ENCODE measurements at places on chromosomes 1 and 21.

GRCh38 chr1:28971980-28972771, 57.8 kb downstream of the EPB41 start:
- DNase-seq = peak; percentile 95

- DNase-seq = no peak
These were observed 12.7 kb downstream of the TESK2 start for GRCh38 chr1:45478121-45478814.

GRCh38 chr1:9589719-9590157, 1.0 kb downstream of the TMEM201 start:
- DNase-seq = peak; percentile 17

GRCh38 chr21:35232545-35233176, 183.6 kb upstream of the RUNX1 start:
- DNase-seq = peak; percentile 88

GRCh38 chr1:150970808-150971582, 3.6 kb downstream of the CERS2 start:
- DNase-seq = peak; percentile 66

DNA sequence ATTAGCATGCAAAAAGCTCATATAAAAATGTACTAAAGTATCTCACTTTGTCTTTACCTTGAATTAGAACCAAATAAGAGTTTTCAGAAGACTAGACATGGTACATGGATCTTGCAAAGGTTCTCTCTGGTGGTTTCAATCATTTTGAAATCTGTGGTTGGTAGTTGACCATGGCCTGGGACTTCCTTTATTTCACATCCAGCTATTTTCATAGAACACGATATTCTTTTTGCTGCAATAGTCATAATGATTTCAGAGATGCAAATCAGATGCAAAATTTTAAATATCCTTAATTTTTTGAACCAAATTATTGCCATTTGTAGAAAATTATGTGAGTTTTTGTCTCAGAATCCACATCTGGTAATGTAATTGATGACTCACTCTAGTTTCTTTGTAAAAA, 375.1 kb upstream of the ZP4 start:
- DNase-seq = no peak

GRCh38 chr1:32801096-32801715, 16.0 kb downstream of the YARS1 start:
- DNase-seq = peak; percentile 64

- DNase-seq = no peak
These were observed 9.4 kb downstream of the LDLRAD2 start for GRCh38 chr1:21821385-21822019.

GRCh38 chr1:223811634-223812101, 34.1 kb downstream of the TP53BP2 start:
- peak; percentile 61 for DNase-seq

DNA sequence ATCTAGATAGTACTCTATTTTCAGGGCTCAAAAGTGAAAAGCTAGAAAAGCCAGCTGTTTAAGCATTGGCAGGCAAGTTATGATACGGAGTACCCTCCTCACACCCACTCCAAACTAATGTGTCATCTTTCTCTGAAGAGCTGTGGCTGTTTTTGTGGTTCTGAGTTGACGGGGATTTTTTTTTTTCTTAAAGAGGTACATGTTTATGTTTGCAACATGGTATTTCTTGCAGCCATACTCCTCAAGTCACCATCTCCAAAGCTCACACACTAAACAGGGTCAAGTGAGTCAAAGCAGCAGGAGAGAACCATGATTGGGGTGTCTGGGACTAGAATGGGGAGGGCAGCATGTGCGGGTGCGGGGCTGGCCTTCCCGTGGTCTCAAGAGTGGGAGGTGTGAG, 347.2 kb downstream of the DISC1 start:
- peak; percentile 15 for DNase-seq

All from fibroblast of mammary gland (primary cell).